ENCODE measurements at places on chromosomes 13 and 19. TPM values are rescaled to one million over a fixed set of nuclear protein-coding genes. Genes with fewer than 3 reads are reported as not detected.

DNA sequence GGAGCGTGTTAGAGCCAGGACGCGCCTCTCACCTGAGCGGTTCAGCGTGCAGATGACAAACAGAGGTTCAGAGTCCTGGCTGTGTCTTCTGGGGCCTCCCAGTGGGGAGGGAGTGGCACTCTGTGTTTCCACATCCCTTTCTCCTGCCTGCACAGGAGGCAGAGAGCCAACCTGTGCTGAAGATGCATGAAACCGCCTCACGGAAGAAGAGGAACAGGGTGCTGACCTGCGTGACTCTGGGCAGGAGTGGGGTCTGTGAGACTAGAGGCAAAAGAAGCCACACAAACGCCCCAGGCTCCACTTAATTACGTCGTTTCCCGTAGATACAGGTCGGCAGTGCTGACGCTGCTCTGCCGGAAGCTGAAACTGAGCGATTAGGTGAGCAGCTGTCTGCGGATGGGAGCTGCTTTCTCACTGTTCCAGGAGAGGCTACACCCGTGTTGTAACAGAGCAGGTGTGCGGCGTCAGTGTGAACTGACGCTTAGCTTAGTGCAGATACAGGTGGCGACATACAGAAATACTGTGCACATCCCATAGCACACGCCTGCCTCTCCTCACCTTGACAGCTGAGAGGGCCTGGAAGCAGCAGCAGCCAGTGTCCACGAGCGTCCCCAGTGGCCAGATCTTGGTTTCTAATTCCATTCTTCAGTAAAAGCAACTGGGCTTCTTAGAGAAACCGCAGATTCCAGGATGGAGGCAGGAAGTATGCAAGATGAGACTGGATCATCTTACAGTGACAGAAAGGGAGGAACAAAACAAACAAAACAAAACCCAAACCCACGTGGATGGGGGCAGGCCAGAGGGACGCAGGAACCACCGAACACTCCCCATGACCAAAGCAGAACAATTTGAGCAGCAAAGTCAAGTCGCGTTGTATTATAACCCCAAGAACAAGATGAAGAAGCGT is 37.7 kb upstream of the MCF2L start:
- DNase-seq, result no peak

DNA sequence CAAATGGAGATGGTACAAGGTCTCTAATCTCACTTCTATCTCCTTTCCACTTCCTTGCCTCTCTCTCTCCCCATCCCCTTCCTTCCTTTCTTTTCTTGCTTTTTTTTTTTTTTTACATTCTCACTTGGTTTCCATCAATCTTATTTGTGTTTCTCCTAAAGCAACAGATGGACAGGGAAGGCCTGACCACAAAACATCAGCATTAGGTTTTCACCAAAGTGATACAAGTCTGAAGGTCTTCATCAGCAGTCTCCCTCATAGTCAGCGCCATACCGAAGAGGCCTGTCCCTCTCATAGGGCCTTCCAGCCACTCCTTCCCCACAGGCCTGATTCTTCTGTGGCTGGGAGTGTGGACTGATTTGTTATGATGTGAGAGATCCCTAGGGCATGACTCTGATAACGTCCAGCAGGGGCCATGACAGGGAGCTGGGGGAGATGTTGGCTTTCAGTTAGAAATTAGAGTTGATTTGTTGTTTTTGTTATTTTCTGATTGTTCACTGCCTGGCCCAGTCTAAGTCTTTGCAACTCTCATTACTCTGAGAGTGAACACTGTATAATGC is 158.7 kb downstream of the SLC7A1 start:
- no peak for DNase-seq

The MRPL54 gene
- total RNA-seq, result 58.9 TPM

- DNase-seq, result no peak
Observed at GRCh38 chr19:54660306-54660705, 2.5 kb upstream of the LILRB4 start.

The TPTE2 gene
- not detected for total RNA-seq

DNA sequence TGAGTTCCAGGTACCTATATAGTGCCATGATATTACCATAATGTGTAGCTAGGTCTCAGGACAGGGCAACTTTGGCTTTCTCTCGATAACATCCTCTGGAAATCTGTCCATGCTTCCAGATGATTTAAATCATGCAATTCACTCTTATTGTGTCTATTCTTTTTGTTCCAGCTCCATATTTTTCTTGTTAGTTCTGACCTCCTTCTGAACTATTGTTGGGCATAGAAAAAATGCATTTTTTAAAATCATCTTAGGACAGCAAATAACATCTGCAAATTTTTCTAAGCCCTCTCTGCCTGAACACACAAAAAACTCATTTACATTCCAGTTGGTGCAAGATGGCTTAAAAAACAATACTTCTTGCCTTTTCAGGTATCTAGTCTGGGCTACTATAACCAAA is 1561.0 kb upstream of the MIR17HG start:
- no peak for DNase-seq

The SULT2A1 gene
- not detected for total RNA-seq

DNA sequence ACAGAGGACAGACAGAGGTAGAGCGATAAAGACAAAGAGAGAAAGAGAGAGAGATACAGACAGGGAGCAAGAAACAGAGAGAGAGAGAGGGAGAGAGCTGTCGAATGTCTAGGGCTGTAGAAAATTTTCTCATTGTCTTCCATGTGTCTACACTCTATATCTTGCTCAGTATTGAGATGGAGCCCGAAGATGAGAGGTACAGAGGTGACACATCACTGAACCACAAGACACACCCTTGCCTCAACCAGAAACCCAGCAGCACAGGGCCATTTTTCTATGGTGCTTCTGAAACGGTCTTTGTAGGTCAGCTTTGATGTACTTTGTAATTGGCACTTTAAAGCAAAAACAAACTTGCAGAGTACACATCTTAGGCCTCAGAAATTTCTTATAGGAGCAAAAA is 111.9 kb downstream of the KL start:
- no peak for DNase-seq

DNA sequence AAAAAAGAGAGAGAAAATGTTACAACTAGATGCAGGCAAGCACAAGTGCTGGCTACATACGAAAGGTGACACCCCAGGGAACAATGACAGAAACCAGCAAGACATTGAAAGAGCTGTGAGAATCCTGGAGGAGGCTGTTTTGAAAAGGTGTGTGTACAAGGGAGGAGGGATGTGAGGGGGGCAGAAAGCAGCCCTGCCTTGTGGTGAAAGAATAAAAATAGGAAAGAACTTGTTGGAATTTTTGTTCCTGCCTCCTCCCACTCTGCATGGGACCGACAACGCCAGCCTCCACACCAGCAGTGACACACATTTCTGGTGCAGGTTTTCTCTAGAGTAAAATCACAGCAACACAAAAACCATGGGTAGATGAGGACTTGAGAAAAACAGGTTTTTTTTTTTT is 1258.6 kb downstream of the PCDH9 start:
- DNase-seq, result no peak

The TMEM238 gene
- not detected for total RNA-seq

The NXNL1 gene
- total RNA-seq, result not detected

The MAP4K1 gene
- 6.6 TPM for total RNA-seq

GRCh38 chr13:113669755-113670341 is 2.8 kb downstream of the GRK1 start:
- peak; percentile 14 for DNase-seq

GRCh38 chr13:80742033-80742432 is 401.1 kb upstream of the SPRY2 start:
- DNase-seq, result no peak

DNA sequence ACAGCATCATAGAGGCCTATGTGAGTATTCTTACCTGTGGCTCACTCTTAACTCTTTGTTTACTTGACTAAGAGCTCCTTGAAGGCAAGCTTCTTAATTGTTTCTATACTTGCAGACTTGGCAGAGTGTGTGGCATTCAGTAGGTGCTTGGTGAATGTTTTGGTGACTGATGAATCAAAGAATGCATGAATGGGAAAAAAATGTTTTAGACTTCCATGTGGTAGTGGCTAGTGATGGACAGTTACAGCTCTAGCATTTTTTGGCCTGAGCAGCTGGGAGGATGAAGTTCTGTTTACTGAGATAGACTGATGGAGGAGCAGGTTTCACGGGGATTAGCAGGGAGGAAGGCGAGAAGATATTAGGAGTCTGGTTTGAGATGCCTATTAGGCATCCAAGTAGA is 13.6 kb downstream of the HAS1 start:
- no peak for DNase-seq

DNA sequence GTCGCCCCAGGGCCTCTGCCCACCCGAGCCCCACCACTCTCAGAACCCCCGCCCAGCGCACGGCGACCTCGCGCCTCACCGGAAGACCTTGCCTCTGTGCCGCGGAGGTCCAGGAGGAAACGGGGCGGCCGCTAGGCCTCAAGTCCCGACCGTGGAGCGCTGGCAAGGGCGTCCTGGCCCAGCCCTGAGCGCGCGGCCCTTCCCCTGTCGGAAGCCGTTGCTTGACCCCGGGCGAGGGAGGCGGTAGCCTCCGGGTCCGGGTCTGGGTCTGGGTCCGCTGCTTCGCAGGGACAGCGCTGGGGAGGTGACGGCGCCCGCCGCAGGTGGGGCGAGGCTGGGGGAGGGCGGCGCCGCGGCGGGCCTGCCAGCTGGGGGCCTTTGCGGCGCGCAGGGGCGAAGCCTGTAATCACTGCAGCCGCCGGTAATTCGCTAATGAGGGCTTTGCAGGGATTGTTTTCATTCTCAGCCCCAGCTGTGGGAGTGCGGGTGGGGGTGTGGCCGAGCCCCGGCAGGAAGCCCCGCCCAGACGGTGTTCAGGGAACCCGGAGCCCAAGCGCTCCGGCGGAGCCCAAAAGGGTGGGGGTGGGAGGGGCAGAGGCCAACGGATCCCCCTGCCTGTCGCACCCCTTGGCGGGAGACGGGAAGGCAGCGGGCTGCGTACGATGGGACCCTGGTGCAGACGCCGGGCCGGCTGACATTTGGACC is 8.6 kb downstream of the C19orf25 start:
- DNase-seq, result no peak

DNA sequence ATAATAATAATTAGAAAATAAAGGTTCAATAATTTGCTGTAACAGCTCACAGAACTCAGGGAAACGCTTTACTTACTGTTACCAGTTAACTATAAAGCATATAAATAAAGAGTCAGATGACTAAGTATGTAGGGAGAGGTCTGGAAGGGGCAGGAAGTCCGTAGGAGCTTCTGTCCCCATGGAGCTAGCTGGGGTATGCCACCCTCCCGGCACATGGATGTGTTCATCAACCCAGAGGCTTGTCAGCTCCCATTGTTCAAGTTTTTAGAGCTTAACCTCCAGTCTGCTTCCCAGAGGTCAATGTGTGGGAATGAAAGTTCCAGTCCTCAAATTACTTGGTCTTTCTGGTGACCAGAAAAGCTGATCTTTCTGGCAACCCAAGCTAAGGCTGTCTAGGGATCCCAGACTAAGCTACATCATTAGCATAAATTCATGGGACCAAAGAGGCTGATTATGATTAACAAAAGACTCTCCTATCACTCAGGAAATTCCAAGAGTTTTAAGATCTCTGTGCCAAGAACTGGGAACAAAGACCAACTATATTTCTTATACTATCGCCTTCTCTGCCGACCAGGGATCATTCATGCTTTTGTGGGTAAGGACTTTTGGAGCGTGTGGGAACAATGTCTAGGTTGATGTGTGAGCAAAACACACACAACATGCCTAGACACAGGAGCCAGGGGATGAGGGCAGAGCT is 31.7 kb upstream of the ZNF507 start:
- DNase-seq, result no peak

The CACNG7 gene
- not detected for total RNA-seq

DNA sequence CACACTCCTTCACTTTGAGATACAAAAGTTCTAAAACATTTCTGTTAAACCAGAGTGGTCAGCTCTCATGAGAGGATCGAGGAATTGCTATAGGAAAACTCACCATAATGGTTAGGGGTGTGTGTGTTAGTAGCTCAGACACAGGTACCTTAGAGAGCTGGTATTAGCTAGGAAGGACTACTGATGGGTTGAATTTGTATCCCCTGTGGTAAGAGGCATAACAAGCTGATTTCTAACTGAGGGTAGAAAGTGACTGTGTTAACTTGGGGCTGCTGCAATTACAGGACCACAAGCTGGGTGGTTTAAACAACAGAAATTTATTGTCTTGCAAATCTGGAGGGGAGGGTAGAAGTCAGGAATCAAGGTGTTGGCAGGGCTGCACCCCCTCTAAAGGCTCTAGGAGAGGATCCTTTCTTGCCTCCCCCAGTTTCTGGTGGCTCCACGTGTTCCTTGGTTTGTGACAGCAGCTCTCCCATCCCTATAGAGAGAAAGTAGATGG is 17.4 kb downstream of the LEUTX start:
- no peak for DNase-seq

- no peak for DNase-seq
Observed at GRCh38 chr13:99056381-99057014, 78.6 kb upstream of the DOCK9 start.

DNA sequence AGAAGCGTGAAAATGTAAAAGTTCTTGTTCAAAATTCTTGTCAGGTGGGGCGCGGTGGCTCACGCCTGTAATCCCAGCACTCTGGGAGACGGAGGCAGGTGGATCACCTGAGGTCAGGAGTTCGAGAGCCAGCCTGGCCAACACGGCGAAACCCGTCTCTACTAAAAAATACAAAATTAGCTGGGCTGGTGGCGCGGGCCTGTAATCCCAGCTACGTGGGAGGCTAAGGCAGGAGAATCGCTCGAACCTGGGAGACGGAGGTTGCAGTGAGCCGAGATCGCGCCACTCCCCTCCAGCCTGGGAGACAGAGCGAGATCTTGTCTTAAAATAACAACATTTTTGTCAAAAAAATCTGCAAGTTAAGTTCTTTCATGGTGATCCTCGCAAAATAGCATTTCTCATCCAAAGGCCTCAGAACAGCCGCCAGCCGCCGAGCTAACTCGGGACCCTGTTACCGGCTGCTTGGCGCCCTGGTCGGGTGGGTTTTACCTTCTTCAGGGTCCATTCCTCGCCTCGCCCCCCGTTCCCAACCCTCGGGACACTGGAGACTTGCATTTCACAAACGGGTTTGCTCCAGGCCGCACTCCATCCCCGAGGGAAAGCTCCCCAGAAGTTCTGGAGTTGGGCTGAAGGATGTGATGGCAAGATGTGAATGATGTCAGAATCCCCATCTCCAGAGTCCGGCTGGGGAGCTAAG is 1.6 kb downstream of the LATS2 start:
- DNase-seq, result no peak

The EVI5L gene
- 21.9 TPM for total RNA-seq

DNA sequence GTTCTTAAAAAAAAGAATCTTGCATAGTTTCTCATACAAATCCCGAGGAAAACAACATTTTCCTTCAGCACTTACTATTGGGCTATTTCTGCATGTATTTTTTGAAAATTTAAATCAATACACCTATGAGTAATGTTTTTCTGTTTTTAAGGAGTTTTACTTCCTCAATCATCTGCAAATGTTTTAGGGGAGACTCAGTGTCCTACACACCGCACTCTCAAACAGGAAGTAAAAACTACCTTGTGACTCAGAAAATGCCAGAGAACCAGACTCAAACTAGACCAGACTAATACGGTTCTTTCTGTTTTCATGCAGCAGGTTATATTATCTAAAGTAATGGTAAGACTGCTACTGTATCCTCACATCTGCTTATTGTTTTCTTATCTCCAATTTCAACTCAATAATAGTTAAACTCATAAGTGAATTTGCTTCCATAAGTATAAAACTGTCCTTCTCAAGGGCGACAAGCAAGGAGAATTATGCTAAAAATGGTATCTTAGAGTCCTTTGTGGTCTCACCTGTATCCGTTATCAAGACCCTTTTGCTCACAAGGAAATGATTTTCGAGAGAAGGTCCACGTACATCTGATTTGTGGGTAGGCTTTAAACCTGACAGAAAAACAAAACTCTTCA is 52.5 kb downstream of the FLT3 start:
- DNase-seq, result no peak

GRCh38 chr13:59834801-59835200 is 328.9 kb downstream of the DIAPH3 start:
- DNase-seq, result no peak
